ENCODE measurements at places on chromosomes 6 and 20.

GRCh38 chr6:158506601-158507000 lies 53.3 kb upstream of the TMEM181 start:
- no peak for DNase-seq

- DNase-seq, result no peak
These were observed 25.2 kb upstream of the GTSF1L start for GRCh38 chr20:43752051-43752360.

DNA sequence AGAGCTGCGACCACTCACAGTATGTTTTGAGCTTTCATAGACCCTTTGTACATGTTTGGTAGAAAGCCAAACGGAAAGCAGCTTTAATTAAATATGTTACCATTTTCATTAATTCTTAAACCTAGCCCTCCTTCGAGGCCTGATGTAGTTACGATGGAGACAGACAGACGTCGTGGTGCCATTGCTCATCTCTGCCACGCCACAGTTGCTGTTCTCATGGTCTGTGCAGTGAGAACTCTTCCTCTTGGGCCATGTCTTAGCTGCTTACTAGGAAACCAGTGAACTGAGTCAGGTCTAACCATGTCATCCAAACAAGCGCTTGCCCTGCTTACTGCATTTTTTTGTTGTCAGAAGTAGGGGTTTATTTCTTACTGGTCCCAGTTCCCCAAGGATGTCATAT lies 62.8 kb downstream of the SNX9 start:
- no peak for DNase-seq

- no peak for DNase-seq
These were observed 72.5 kb downstream of the ARMC2 start for GRCh38 chr6:108920751-108921150.

GRCh38 chr6:117440706-117441525 lies 15.2 kb upstream of the ROS1 start:
- no peak for DNase-seq

All from stimulated activated CD4-positive, alpha-beta T cell treated with anti-CD3 and anti-CD28 coated beads, Interleukin-1b, Interleukin-23, amount 100 ng/mL, for 24 hours (primary cell).